ENCODE measurements at places on chromosomes 1 and 21.

- no peak for DNase-seq
Measured at GRCh38 chr1:87358219-87358618, 29.5 kb downstream of the LMO4 start.

GRCh38 chr1:65471213-65471833, 50.9 kb downstream of the LEPR start:
- no peak for DNase-seq

GRCh38 chr1:225482421-225482950, 54.6 kb upstream of the LBR start:
- no peak for DNase-seq

DNA sequence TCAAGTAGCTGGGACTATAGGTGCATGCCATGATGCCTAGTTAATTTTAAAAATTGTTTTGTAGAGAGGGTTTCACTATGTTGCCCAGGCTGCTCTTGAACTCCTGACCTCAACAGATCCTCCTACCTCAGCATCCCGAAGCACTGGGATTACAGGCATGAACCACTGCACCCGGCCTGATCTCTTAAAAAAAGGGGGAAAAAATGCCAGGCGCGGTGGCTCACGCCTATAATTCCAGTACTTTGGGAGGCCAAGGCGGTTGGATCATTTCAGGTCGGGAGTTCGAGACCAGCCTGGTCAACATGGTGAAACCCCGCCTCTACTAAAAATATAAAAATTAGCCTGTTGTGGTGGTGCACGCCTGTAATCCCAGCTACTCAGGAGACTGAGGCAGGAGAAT, 13.2 kb downstream of the AVPR1B start:
- DNase-seq = no peak

DNA sequence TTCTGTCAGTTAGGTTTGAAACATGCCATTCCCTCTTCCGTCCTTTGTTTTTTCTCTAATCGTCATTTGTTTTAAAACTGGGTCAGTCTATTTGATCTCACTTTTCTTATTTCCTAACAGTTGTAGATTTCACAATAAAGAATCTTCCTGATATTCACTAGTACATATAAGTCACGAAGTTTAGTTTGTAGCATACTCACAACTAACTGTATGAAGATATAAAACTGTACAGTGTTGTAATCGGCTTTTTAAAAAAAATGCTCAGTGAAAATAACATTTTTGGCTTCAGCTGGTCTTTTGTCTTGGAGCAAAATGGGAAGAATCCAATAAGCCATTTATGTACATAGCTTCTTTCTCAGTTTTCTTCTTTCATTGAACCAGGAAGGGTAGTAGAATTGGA, 78.3 kb downstream of the NCAM2 start:
- no peak for DNase-seq

DNA sequence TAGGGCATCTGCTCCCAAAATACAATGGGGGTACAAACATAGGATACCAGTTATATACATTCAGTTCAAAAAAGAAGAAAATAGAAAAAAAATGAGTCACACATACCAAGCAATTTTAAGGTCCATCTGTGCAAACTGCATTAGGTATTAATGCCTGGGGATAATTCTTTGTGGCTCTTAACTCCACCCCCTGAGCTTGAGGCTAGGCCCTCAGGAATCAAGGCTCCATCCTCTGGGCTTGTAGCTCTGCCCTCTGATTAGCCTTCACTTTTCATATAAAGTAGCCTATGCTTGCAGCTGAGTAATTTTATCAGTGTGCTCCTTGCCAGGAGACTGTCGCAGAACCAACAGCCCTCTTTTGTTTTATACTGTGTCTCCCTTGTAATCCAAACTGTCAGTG, 69.9 kb upstream of the BACE2 start:
- no peak for DNase-seq

Data from stimulated activated CD4-positive, alpha-beta T cell treated with anti-CD3 and anti-CD28 coated beads, Interleukin-1b, Interleukin-23, amount 100 ng/mL, for 48 hours (primary cell).